Suprapubic skin (tissue), 4 donors: ENCODE measurements at places on chromosomes 12 and 14. TPM values are rescaled to one million over a fixed set of nuclear protein-coding genes. Genes with fewer than 3 reads are reported as not detected.

- H3K27me3 ChIP-seq: peaks cover 87% of the 10 kb centered on the region
- DNase-seq: no peak
- no peaks in the 10 kb centered on the region for H3K36me3 ChIP-seq
- H3K4me3 ChIP-seq: no peak overlapping the region
- no peak overlapping the region for H3K27ac ChIP-seq
Measured at GRCh38 chr12:102953221-102953620, 4.3 kb upstream of the ASCL1 start.

The LTBP2 gene
- 21.7 TPM for total RNA-seq

- H3K4me3 ChIP-seq: no peak overlapping the region
- H3K36me3 ChIP-seq: no peaks in the 10 kb centered on the region
- peaks cover 5% of the 10 kb centered on the region for H3K4me1 ChIP-seq
- no peak for DNase-seq
- H3K27ac ChIP-seq: no peak overlapping the region
Measured at GRCh38 chr14:88798156-88798555, 5.4 kb upstream of the EML5 start.

DNA sequence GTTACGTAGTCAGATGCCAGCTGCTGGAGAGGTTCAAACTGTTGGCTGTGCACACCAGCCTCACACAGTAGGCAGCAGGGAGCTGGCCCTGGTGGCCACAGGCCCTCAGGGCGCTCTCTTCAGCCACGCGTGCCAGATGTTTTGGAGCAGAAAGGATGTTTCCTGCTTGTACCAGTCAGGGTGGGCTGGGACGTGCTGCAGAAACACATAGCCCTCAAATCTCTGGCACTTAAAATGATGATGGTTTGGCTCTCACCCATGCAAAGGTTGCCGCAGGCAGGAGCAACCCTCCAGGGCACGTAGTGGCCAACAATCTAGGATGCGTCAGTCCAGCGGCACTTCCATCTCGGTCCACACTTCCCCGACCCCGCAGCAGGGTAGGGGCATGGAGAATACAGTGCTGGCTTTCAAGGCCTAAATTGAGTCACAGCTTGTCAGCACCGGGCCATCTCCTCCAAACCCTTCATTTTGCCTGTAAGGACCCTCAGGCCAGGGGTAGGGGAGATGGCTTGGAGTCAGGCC lies 1.7 kb upstream of the FAM181A start:
- H3K4me1 ChIP-seq: no peaks in the 10 kb centered on the region
- DNase-seq: no peak
- no peak overlapping the region for H3K27ac ChIP-seq

The RNASE1 gene
- 39.7 TPM for total RNA-seq

DNA sequence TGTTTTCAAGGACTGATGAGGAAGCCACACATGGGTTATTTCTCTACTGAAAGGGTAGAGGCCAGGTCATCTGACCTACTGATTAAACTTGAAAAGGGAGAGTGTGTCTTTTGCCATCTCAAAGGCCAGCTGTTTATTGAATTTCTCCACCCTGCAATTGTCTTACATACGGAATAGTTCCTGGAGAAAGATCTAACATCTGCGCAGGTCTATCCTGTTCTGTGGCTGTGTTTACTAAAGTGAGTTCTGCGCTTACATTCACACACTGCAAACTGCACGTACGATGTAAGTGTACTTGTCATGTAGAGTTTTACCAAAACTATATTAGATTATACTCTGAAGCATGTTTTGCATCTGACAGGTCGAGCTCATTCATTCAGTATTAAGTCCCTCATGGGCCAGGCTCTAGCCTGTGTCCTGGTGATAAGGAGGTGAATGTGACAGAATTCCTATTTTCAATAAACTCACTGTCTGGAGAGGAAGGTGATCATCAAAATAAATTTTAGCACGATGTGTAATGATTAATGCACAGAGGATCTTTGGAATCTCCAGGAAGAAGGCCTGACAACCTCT lies 96.6 kb downstream of the PRKCH start:
- no peaks in the 10 kb centered on the region for H3K36me3 ChIP-seq
- no peak overlapping the region for H3K4me3 ChIP-seq
- no peaks in the 10 kb centered on the region for H3K27me3 ChIP-seq
- H3K4me1 ChIP-seq: peaks cover 39% of the 10 kb centered on the region
- DNase-seq: no peak

DNA sequence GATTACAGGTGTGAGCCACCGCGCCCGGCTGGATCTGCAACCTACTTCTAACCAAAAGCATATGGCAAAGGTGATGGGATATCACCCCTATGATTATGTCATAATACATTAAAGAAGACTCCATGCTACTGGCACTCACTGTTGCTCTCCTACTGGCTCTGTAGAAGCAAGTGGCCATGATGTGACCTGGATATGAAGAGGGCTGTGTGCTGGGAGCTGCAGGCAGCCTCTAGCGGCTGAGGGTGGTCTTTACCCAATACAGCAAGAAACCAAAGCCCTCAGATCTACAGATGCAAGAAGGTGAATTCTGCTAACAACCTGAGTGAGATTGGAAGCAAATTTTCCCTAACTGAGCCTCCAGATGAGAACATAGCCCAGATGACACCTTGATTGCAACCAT lies 34.2 kb upstream of the TRIM9 start:
- H3K27ac ChIP-seq: no peak overlapping the region
- no peaks in the 10 kb centered on the region for H3K36me3 ChIP-seq
- DNase-seq: no peak
- H3K4me3 ChIP-seq: no peak overlapping the region
- no peaks in the 10 kb centered on the region for H3K27me3 ChIP-seq
- H3K4me1 ChIP-seq: no peaks in the 10 kb centered on the region

- H3K4me1 ChIP-seq: peaks cover 11% of the 10 kb centered on the region
- H3K36me3 ChIP-seq: no peaks in the 10 kb centered on the region
- H3K4me3 ChIP-seq: no peak overlapping the region
- H3K27me3 ChIP-seq: no peaks in the 10 kb centered on the region
- H3K27ac ChIP-seq: no peak overlapping the region
Measured at GRCh38 chr12:56955631-56956256, 1.7 kb downstream of the RDH16 start.
